Hematopoietic multipotent progenitor cell treated with erythropoietin and hydrocortisone succinate and interleukin-3 and kit ligand, for 15 days (in vitro differentiated cells): ENCODE measurements at places on chromosomes 6 and 20.

DNA sequence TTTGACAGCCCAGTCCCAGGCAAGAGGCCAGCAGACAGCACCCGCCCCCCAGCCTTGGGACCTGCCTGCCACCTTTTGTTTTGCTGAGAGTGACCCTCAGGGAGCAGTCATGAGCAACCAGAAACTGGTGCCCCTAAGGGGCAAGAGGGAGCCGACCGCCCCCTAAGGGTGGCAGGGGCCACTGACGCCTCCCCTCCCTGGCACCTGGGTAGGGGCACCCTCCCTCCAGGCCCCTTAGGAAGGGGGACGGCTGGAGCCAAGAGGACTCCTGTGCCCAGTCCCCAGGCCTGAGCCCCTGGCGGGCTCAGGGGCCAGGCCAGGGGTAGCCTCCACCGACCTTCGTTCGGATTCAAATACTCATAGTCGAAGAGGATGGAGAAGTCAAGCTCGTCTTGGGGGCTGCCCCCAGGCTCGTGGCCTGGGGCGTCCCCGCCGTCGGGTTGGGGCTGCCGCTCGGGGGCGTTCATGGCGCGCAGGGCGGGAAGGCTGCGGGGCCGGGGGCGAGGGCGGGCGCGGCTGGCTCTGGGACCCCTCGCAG is 417 bp downstream of the NFATC2 start:
- DNase-seq = peak; percentile 49

GRCh38 chr6:128443553-128443952 is 76.8 kb downstream of the PTPRK start:
- DNase-seq = no peak

DNA sequence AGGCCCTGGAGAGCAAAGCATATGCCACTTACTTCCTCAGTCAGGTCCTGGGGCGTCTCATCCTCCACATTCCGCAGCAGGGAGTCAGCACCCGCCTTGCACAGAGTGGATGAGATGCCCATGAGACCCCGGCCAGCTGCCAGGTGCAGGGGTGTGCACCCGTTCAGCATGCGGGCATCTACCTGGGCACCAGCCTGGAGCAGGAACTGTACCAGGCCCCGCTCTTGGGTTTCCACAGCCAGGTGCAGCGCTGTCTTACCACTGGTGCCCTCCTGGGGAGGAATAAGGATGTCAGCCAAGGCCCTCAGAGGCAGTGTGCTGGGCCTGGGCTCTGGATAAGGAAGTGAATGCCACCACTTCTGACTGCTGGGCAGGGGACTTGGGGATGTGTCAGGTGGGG is 2.7 kb upstream of the SLC35B2 start:
- no peak for DNase-seq

DNA sequence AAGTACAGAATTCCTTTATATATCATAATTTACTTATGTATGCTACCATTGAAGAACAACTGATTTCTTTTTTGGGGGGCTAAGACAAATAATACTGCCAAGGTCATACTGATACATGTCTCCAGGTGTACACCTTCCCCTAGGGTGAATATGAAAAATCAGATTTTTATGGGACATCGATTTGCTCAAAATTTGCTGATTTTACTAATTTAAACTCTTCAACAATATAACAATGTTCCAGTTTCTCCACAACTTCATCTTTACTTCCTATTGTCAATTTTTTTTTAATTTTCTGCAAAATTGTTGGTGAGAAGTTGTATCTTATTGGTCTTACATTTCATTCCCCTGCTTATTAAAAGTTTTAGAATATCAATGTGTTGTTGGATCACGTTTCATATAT is 495.4 kb upstream of the MANEA start:
- no peak for DNase-seq

DNA sequence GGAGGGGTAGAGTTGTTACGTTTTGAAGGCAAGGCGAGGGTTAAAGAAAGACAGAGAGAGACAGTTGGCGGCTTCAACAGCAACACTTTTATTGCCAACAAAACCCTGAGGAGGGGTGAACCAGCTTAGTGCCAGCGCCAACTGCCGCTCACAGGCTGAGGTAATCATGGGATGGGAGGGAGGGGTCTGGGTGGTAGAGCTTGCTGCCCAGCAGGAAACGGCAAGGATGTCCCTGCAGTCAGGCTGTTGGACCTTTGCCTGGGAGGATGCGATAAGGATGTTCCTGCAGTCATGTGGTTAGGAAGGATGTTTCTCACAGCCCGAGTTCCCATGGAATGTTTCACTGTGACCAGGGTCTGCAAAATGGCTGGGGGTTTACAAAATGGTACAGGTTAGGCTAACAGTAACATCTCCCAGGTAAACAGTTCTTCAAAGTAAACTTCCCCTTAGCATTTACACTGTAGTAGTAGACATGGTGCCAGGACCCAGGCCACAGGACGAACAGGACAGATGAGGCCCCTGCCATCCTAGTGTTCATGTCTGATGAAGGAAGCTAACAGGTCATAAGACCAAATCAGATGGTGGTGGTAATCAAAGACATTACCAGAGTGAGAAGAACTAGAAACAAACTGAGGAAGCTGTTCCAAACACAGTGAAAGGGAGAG is 647.3 kb upstream of the DEFB115 start:
- no peak for DNase-seq

- no peak for DNase-seq
These were observed 58.6 kb downstream of the TGM2 start for GRCh38 chr20:38106461-38106860.

DNA sequence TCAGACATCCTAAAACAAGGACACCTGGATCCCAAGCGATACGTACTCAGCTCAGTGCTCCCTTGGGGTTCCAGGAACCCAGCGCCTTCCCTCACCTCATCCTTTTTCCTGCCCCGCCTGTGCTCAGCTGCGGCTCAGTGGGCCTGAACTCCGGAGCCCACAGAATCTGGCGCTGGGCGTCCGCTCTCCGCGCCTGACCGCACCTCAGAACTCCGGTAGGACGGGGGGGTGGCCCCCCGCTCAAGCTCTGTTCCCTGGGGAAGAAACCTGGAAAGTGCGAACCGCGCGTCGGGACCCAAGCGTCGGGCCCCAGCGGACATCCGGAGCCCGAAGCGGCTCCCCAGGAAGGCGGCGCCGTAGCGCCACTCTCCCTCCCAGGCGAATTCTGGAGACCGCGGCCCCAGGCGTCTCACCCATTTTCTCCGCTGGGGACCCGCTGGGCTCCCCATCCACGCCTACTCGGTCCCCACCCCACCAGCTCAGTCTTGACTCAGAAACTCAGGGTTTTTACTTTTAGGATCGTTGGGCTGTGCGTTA is 336 bp upstream of the LY6G5C start:
- no peak for DNase-seq

DNA sequence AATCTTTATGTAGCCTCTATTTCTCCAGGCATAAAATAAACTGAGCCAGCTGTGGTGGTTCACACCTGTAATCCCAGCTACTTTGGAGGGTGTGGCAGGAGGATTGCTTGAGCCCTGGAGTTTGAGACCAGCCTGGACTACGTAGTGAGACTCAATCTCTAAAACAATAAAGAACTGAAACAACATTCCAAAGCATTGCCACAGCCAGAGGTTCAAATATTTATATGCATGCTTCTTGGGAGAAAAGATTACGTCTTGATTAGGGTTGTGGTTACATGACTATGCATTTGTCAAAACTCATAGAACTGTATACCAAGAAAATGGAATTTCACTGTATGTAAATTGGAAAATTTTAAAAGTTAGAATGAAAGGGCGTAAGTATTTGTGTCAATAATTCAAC is 27.7 kb upstream of the PAX1 start:
- DNase-seq = no peak

DNA sequence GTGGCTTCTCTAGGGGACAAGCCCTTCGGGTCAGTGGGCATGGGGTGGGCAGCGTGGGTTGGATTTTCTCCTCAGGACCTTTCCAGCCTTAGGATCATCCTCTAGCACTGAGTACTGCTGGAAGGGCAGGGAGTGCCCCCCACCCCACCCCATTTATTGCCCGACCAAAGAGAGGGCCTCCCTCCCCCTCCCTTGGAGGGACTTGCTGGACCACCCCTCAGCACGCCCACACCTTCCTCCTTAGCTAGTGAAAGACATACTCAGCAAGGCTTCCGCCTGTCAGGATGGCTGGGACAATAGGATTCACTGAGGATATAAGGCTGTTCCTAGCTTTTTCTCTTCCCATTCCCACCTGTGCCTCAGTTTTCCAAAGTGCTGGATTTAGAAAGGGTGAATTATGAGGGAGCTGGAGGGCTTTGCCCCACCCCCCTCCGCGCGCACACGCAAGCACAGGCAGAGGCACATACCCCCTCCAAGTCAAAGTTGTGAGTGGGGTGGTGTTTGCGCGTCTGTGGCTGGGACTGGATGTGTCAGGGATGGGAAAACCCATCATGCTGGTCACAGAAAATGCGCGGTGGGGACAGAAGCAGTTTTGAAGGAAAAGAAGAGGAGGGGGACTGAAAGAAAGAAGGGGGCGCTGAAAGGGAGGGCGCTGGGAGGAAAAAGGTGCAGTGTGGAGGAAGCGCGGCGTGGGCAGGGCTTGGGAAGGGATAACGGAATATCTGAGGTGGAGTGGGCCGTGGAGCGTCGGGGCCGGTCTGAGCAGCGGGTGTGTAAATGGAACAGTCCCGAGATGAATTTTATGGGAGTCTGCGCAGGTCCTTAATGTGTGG is 693 bp upstream of the SLC29A1 start:
- no peak for DNase-seq

GRCh38 chr6:26107935-26108334 is 20.7 kb downstream of the HFE start:
- DNase-seq = no peak

- DNase-seq = no peak
These were observed 70.1 kb downstream of the NRN1 start for GRCh38 chr6:5936631-5937030.

GRCh38 chr6:93789532-93789931 is 370.2 kb upstream of the EPHA7 start:
- DNase-seq = no peak

GRCh38 chr6:62328607-62329006 is 42.6 kb upstream of the KHDRBS2 start:
- DNase-seq = no peak

- DNase-seq = no peak
These were observed 54.3 kb upstream of the IYD start for GRCh38 chr6:150314230-150315188.

GRCh38 chr6:139863346-139863745 is 488.9 kb upstream of the CITED2 start:
- DNase-seq = no peak

GRCh38 chr20:63886921-63887320 is 8.0 kb upstream of the DNAJC5 start:
- DNase-seq = no peak

GRCh38 chr6:25171301-25171700 is 107.9 kb upstream of the CARMIL1 start:
- DNase-seq = no peak

- no peak for DNase-seq
These were observed 15.0 kb upstream of the TBC1D22B start for GRCh38 chr6:37242429-37243052.
